ENCODE measurements at places on chromosomes 2 and 18.

- no peak for DNase-seq
Observed at GRCh38 chr18:12996661-12997292, 5.6 kb downstream of the CEP192 start.

DNA sequence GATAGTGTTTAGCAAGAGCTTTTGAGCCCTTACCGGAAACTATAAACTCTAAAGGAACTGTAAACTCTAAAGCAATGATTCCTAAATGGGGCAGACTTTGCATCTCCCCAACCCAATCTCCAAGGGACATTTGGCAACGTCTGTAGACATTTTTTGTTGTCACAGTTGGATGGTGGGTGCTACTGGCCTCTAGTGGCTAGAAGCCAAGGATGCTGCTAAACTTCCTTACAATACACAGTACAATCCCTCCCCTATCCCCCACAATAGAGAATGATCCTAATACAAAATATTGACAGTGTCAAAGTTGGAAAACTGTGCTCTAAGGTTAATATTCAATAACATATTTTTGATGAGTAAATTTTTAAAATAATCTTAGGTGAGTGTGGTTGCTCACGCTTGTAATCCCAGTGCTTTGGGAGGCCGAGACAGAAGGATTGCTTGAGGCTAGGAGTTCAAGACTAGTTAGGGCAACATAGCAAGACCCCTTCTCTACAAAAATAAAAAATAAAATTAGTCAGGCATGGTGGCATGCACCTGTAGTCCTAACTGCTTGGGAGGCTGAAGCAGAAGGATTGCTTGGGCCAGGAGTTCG is 66.7 kb downstream of the PTPN4 start:
- DNase-seq, result no peak

GRCh38 chr2:177264209-177264692 is 276 bp downstream of the NFE2L2 start:
- DNase-seq, result no peak

- no peak for DNase-seq
Observed at GRCh38 chr2:88596141-88596830, 31.0 kb downstream of the EIF2AK3 start.

GRCh38 chr2:120227111-120227991 is 4.2 kb upstream of the TMEM185B start:
- DNase-seq, result no peak

GRCh38 chr2:68880213-68880612 is 9.0 kb upstream of the BMP10 start:
- DNase-seq, result no peak

DNA sequence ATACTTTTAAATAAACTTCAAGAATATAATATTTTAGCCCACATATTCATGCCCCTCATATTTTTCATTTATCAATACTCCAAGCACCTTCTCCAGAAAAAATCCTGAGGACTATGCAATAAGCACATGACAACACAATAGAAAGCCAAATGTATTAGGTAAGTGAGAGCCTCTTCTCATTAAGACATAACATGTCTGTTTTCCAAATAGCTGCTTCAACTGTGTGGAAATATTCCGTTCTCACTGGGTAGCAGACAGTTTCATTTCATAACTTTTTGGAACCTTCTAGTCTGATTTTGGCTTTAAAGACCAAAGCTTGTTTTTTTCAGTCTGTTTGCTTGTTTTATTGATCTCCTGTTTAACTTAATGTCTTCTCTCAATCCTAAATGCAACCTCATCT is 137.8 kb downstream of the PIK3C3 start:
- DNase-seq, result no peak

DNA sequence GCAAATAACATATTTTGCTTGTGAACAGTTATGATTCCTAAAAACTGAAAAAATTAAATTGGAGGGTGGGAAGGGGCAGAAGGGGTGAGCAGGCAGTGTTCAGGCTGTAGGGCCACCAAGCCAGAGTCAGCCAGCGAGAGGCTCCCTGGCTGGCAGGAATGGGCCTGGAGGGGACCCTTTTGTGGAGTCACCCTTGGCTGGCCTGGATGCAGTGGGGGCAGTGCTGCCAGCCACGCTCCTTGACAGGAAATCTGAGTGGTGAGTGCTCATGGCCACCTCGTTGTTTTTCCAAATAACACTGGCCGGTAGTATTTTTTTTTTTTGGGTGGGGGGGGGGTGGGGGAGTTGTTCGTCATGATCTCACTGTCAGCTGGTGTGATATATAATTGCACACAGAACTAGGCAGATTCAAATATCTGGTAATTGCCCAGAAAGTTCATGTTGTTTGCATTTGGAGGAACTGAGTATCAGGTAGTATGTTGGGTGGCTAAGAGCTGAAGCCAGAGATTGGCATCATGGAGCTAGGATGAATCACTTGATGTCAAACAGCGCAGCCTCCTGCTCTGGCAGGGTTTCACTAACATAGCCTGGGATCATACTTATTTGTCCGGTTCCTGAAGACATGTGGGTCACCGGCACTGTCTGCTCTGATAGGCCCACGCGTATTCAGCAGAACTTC is 160.0 kb downstream of the PTGR3 start:
- no peak for DNase-seq

- no peak for DNase-seq
Observed at GRCh38 chr18:9508446-9509025, 33.2 kb downstream of the RALBP1 start.

GRCh38 chr2:174748948-174749347 is 15.3 kb downstream of the CHRNA1 start:
- DNase-seq, result peak; percentile 54

DNA sequence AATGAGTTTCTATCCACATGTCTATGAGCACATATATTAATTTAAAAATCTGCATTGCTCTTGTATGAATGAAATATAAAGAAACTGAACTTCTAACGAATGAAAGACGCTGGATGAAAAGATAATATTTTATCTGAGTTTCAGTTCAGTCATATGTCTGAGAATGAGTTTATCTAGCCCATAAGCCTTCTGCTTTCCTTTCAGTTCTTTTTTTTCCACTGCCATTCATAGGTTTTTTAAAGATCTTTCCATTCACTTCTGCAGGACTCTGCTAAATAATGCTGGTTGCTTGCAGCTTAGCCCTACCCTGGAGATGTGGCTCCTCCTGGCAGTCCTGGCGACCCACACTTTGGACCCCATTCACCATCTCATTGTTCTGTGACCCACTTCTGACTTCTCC is 109.0 kb downstream of the BCL2 start:
- no peak for DNase-seq

DNA sequence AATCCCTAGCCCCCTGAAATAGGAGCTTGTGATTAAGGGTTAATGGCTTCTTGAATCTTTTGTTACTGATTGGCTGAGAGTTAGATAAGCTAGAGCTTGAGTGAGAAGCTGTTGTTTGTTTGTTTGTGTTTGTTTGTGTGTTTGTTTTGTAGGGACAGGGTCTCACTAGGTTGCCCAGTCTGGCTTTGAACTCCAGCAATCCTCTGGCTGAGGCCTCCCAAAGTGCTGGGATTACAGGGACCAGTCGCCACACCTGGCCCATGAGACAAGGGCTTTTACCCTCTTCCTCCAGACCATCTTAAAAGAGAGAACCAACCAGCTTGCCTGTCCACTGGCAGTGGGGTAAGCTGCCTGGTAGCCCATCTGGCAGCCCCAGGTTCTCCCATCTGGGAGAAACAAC is 58.1 kb downstream of the SH2D6 start:
- no peak for DNase-seq

- no peak for DNase-seq
Observed at GRCh38 chr2:213101692-213102460, 49.5 kb downstream of the IKZF2 start.

GRCh38 chr2:182713601-182714000 is 2.5 kb upstream of the DNAJC10 start:
- no peak for DNase-seq
